Peyer's patch (tissue), 4 donors: ENCODE measurements at places on chromosomes 11 and 22. TPM values are rescaled to one million over a fixed set of nuclear protein-coding genes. Genes with fewer than 3 reads are reported as not detected.

The SCUBE1 gene
- 1.6 TPM for total RNA-seq

The OR2D2 gene
- total RNA-seq = 0.80 TPM

The MFNG gene
- 47.0 TPM for total RNA-seq

The CDCA5 gene
- 9.6 TPM for total RNA-seq

The LARGE2 gene
- 0.83 TPM for total RNA-seq

The H19 gene
- 8.6 TPM for total RNA-seq
